ENCODE measurements at places on chromosomes 2 and 18.

- no peak for DNase-seq
These were observed 97.0 kb downstream of the LYPD6 start for GRCh38 chr2:149427387-149427786.

DNA sequence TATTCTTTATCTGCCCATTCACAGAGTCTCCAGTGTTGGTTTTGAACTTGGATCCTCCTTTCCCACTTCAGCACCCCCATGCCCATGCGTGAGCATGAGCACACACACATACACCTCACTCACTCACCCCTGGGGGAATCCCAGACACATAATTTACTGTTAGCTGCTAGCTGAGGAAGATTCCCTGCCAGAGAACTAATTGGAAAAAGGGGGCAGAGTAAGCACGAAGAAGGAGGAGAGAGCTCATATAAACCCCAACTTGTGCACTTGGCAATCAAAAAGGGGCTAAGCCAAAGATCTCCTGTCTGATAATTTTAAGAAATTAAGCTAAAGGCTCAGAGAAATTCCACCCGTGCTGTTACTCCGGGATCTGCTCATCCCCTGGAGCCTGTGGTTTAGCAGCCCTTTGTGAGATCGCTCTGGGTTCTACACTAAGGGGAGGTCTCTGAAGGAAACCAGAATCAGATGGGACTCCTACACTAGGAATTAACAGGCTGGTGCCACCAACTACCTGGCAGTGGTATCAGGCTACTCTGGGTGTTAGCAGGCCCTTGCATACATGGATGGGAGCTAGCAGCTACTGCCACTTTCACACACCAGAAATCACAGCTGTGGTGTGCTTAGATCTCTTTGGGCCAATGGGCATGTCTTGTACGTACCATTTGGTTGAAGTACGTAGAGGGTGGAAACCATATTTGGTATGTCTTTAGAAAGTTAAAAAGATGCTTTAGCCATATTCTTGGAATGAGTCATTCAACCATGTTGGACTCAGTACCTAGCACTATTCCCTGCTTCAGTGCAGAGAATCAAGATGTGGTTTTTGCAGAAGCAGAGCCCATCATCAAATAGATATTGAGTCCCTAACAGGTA is 95.6 kb upstream of the SLC14A2 start:
- DNase-seq = no peak

DNA sequence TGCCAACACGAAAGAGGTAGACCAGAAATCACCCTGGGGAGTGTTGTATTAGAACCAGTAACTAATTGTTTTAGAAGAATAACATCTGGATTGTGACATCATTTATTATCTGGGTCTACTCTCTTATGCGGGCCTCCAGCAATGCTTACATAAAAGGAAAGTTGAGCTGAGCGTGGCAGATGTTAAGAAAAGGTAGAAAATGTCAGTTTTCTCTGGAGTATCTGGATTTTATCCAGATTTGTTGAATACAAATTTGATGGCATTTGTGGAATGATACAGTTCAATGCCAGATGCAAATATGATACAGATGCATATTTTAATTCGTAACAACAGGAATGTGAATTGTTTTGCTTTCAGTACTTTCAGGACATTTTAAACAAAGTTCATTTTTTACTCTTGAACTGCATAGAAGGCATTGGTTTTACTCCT is 90.3 kb downstream of the PRPF40A start:
- DNase-seq = no peak

- no peak for DNase-seq
These were observed 5.8 kb upstream of the STAMBP start for GRCh38 chr2:73822991-73823390.

GRCh38 chr2:128236491-128237035 is 82.1 kb downstream of the HS6ST1 start:
- DNase-seq = no peak

DNA sequence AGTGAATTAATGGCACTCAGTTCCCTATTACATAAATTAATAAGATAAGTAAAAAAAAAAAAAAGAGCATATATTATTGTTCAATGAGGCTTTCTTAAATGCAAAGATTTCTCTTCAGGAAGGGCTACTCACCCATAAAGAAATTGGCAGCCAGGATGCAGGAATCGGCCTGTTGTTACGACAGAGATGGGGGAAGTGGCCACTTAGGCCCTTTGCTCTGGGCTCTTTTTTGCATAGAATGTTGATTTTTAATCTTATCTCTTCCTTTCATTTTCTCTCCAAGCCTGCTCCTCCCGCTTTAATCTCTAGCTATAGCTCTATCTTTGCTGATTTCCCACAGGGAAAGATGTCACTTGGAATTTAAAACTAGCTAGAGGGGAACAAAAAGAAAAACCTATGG is 391.8 kb upstream of the CRIM1 start:
- no peak for DNase-seq

DNA sequence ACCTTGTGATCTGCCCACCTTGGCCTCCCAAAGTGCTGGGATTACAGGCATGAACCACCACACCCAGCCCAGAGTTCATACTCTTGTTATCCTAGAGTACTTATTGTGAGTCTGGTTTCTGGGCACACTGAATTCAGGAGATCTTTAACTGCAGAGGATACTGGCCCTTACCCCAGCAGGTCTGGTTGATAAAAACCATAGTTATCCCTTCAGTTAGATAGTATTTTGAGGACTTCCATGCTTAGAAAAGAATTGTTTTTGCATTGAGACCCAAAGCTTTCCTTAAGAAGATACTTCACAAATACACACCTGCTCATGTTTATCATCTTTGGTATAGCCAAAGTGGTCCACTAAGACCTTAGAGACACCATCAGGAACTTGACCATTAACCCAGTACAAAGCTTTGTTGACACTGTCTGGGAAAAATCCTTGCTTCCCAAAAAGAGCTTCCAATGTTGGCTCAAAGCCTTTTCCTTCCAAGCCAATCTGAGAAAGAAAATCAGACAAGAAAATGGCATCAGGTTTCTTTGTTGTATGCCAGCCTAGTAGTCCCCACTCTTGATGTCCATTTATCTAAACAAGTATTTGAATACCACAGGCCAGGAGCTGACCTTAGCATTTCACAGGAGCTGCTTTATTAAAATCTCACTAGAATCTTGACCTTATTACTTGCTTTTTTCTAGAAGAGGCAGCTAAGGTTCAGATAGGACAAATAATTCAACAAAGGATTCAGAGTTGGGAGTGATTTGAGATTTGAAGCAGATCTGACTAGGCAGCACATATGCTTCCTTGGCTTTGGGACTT is 17.2 kb downstream of the APOB start:
- no peak for DNase-seq

GRCh38 chr2:232887171-232887850 is 17.2 kb downstream of the SNORC start:
- DNase-seq = no peak

DNA sequence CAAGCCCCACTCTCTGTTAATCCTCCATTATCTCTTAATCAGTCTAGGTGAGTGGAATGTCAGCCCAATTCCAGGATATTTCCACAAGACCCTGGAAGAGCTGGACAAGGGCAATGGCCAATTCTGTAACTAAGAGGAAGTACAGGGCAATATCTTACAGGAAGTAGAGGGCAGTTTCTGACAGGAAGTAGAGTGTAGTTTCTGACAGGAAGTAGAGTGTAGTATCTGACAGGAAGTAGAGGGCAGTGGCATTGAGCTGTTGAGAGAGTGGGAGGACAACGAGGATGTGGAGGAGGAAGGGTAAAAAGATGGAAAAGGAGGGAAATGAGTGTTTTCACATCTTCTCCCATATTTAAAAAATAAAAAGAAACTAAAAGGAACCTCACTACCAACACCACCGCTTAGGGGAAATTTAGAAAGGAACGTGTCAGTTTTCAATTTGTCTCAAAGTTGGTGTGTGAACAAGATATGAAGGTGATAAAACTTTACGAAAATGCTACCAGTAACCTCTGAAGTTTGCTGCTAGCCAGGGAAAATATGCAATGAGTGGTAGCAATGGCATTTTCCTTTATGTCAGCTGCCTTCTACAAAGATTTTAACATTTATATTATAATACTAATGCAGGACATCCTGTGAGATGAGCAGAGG is 430.9 kb upstream of the HNRNPA3 start:
- no peak for DNase-seq

DNA sequence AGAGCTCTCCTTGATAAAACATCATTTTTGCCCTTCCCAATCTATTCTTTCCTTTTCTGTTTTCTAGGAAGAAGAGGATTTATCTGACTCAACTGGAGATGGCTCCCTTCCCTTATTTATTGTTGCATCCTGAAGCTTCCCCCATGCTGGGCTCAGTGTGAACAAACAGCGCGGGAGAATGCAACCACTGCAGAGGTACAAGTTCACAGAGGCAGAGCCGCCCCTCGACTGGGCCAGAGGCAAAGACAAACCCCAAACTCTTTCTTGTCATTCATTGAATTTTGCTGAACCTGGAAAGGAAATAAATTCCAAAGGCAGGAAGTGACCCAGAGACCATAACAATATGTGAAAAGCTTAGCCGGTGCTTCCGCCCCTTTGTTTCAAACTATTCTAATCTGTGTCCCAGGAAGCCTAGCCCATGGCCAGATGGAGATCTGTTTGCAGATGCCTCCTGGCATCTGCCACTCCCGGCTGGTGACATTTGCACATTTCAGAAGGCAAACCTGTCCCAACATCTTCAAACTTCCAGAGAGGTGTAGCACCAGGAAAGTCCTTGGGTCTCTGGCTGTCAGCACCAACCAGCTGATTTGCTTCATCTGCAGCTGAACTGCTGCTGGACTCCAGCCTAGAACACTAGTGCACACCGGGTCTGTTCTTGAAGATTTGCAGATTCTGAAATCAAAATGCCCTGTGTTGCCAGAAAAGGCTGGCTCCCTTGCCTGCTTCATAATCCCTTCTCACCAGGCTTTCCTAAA is 79.4 kb upstream of the MAP4K3 start:
- DNase-seq = no peak

- no peak for DNase-seq
These were observed 17.0 kb upstream of the ATL2 start for GRCh38 chr2:38394041-38394440.

GRCh38 chr2:31711737-31712136 is 131.0 kb upstream of the SRD5A2 start:
- no peak for DNase-seq

GRCh38 chr2:196441527-196441926 is 198.0 kb upstream of the CCDC150 start:
- no peak for DNase-seq

GRCh38 chr2:84805250-84805958 is 75.5 kb downstream of the TRABD2A start:
- DNase-seq = no peak

DNA sequence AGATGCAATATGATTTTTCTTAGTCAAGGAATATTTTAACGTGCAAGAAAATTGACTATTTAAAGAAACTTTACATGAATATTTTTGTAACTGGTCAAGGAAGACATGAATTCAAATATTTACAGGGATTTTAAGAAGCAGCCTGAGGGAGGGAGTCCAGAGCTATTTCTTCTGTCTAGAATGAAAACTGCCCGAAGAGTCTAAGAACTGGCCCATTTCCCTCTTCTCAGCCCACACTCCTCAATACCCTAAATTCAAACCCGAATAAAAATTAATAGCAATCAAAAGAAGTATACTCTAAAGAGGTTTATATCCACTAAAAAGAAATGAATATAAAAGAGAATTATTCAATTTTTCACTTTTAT is 6.5 kb upstream of the NDUFV2 start:
- no peak for DNase-seq

DNA sequence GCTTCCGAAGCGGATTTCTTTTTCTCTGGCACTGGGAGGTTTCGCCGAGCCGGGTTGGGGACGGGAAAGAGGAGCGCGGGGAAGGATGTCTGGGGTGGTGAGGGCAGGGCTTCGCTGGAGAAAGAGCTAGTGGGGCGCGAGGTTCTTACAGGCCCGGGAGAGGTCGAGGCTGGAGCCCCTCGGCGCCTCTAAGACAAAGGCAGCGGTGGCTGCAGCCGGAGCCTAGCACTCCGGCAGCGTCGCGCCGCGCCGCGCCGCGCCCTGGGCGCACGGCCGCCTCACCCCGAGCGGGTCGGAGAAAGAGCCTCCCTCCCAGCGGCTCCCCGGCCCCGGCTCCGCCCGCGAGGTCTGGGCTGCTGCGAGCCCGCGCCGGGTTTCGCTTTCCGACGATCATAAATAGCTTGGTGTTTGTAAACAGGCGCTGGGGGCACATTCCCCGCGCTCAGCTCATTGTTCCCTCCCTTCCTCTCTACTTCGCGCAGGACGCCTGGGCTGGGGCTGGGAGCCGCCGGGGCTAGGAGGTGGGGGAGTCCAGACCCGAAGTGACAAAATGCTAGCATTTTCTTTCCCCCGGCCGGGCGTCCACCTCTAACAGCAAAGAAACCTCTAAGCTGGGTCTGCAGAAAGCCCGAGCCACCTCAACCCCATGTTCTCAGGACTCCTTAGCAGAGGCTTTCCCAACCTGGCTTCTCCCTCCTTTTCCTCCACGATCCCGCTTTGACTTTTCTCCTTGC is 813 bp upstream of the MEIS1 start:
- no peak for DNase-seq

DNA sequence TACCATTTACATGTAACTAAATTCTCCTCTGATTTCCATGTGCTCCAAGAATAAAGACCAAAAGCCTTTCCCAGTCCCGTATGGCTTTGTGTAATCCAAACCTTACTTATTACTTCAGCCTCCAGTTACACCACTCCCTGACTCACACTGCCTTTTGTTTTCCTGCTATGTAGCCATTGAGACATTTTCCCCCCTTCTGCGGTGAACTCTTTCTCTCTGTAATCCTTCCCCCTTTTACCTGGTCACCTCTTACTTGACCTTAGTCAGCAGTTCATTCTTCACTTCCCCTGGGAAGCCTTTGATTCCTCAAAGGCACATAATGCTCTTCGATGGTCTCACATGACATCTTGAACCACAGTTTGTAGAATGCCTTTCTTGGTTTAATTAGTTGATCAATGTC is 256.0 kb upstream of the FANCL start:
- DNase-seq = no peak

- DNase-seq = no peak
These were observed 72.2 kb upstream of the RBM44 start for GRCh38 chr2:237726401-237726830.

DNA sequence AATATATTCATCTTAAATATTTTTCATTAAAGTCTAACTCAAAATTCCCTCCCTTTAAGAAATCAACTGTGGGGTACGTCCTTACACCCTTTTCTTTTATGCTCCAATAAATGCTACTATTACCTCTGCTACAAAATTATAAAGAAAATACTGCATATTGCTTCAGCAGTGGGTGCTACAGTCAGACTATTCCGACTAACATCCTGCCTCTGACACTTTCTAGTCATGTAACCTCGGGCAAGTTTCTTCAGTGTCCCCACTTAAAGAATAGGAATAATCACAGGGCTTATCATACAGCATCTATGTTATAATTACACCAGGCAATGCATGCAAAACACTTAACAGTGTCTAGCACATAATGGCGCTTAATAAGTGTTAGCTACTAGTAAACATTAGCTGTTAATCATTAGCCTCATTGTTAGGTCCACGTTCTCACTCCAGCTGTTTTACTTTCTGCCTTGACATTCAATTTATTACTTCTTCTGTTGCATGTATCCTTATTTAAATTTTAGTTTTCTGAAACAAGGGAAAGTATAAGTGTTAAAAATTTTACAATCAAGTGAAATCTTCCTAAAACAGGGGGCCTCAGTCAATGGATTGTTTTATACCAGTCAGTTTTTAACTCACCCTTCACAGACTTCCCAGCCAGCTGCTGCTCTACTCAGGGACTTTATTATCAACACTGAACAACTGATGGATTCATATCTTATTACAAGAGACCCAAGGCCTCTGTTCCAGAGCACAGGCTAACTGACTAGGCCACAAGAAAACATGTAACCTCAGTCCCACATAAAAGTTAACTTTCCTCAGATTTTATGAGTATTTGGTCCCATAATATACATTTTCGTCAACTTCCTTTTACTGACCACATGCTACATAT is 54.0 kb downstream of the CLASP1 start:
- DNase-seq = no peak
